ENCODE measurements at places on chromosomes 1 and 21.

DNA sequence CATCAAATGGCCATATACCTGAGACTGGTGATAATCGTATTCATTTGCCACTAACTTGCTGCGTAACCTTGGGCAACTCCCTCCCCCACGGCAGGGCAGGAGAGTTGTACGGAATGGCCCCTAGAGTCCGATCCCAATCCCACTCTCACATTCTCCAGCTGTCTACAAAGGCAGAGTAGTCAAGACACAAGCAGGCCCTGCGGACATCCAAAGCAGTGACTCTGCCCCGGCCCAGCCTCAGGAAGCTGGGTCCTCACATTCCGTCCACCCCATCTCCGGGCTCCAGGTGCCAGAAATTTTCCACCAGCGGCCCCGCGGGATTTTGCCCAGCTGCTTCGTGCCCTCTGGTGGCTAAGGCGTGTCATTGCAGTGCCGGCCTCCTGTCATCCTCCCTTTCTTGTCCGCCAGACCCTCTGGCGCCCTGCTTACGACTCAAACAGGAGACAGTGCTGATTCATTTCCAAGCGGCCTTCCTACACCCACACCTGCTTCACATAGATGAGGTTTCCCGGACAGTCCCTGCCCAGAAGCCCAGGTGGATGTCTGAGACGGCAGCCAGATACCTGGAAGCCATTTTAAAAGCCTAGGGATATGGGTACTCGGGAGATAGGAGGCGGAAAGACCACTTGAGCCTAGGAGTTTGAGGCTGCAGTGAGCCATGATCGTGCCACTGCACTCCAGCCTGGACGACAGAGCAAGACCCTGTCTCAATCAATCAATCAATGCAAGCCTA, 2.9 kb upstream of the S100A2 start:
- DNase-seq = peak; percentile 94

GRCh38 chr1:108668777-108669176, 7.9 kb upstream of the HENMT1 start:
- no peak for DNase-seq

DNA sequence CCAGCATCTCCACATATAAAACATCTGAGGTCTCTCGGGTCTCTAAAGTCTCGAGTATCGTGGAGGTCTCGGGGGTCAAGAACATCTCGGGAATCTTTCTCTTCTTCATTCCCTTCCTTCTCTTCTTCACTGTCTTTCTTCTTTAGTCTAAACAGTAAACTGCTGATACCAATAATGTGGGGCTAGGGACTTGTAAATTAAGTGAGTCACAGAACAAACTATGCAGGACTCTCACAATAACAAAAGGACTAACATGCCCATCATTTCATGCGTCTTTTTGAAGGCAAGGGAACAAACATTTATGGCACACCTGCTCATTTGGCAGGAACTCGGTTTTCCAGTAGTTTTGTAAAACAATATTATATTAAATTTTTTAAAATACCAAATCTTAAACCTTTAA, 32.4 kb downstream of the PRPF38A start:
- DNase-seq = no peak

GRCh38 chr21:38980416-38981313, 174.9 kb downstream of the ETS2 start:
- DNase-seq = no peak

- DNase-seq = peak; percentile 40
Observed at GRCh38 chr1:43554444-43554992, 23.8 kb downstream of the PTPRF start.

DNA sequence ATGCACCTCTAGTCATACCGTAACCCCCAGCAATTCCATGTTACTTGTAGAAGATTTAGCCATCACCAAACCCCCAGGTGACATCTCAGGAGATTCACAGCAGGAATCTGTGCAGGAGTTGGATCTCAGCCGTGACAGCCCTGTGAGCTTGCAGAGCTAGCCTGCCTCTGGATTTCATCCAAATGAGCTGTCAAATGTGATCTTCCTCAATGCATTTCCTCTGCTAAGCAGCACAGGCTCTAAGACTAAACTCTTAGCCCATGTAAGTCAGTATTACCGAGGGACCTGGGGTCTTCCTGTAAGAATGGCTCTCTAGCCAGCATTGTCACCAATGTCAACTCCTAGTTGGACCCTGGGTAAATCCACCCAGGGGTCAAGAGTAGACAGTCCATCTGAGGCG, 41.7 kb downstream of the UMODL1 start:
- no peak for DNase-seq

- no peak for DNase-seq
Observed at GRCh38 chr1:33122483-33123178, 41.7 kb downstream of the AZIN2 start.

DNA sequence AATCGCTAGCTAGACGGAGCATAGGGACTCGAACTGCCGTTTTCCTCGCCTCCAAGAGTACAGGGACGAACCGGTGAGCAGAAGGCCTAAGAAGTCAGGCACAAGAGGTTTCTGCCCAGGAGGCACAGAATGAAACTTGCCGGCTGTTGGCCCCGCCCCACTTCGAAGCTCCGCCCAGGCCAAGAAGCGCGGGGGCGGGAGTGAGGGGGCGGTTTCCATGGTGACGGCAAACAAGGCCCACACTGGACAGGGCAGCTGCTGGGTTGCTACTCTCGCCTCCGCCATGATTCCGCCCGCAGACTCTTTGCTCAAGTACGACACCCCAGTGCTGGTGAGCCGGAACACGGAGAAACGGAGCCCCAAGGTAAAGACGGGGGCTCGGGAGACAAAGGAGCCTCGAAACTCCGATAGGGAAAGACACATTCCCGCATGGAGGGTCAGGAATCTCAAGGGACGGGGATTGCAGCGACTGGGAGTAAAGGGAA, at the start of gene DNALI1:
Gene DNALI1 (plus strand): TSS at position 229 of the 485 bp plus-strand sequence. CDS start 55 bp downstream, at position 284.
- DNase-seq = no peak

GRCh38 chr21:45032332-45032731, 42.0 kb upstream of the ADARB1 start:
- no peak for DNase-seq

DNA sequence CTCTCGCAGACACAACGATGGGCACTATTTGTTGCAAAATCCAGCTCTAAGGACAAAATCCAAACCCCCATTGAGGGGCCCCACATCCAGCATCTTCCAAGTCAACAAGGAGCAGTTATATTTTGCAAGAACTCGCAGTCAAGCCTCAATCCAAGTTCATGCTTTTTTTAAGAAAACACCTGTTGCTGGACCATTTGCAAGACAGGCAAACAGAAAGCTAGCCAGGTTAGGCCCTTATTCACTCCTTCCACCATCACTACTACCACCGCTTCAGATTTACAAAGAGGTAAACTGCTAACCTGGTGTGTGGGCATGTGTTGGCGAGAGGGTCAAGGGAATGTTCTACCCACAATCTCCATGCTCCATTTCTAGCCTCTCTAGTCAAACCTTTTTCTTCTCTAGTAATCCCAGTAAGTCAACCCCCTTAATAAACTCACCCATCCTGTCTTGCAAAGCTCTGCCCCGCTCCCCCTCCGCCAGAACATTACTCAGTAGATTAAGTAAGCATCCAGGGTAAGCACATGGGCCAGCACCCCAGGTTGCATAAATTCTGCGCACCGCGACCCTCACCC, 703 bp downstream of the ERI3 start:
- no peak for DNase-seq

GRCh38 chr1:166330096-166330495, 163.3 kb upstream of the FAM78B start:
- no peak for DNase-seq

DNA sequence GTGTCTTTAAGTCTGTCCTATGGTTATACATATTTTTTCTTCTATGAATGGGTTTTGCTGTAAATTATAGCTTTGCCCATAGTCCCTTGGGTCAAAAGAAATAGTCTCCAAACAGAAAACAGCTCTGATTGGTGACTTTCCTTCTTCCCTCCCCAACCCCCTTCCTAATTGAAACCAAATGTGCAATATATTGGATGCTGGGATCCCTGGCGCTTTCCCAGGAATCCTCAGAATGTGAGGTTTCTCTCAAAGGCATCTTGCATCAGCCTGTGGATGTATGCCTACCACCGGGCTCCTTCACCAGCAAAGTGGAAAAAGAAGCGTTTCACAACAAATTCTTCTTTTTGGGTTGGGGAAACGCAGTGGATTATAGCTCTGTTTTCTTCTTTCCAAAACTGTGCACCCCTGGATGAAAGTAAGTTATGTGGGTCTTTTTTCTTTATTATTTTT, at the start of gene DDR2:
Gene DDR2 (plus strand): TSS at position 248 of the 450 bp plus-strand sequence. CDS start 86,600 bp downstream, outside the sequence.
- DNase-seq = no peak

- DNase-seq = no peak
Observed at GRCh38 chr1:76826072-76826845, 41.0 kb upstream of the ST6GALNAC5 start.

DNA sequence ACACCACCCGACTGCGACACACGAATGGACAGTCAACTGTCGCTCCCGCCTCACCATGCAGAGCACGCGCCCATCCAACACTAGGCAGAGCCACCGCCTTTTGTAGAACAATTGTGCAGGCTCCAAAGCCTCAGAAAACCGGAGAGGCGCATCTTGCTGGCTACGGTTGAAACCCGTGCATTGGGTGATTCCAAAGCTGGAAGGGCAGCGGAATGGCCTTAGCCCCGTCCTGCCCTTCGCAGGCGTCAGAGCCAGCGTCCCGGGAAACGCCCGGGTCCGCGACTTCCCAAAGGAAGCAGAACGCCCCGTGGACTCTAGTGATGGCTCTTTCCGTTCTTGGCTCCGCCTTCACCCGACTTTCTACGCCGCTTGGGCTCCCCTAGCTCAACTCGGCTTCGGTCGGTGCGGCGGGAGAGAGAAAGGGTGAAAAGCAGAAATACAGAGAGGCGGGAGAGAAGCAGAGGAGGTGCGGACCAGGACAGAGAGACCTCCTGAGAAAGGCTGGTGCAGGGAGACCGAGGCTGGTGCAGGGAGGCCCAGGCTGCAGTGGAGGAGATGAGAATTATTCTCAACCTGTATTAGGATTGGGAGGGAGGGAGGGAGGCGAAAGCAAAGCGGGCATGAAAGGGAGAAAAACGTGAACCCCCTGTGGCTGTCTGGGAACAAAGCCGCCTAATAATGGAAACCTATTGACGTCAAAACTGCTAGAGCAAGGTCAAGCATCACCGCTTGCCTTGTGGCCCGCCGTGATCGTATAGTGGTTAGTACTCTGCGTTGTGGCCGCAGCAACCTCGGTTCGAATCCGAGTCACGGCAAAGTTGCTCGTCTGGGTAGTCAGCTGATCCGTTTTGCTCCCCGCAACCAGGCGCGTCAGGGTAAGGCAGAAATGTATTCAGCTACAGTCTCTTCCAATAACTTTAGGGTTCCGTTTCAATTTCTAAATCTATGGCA, 99.5 kb downstream of the PRKAB2 start:
- DNase-seq = no peak

GRCh38 chr1:196546272-196547111, 61.7 kb downstream of the KCNT2 start:
- no peak for DNase-seq

GRCh38 chr1:232566093-232566492, 63.8 kb downstream of the SIPA1L2 start:
- no peak for DNase-seq

DNA sequence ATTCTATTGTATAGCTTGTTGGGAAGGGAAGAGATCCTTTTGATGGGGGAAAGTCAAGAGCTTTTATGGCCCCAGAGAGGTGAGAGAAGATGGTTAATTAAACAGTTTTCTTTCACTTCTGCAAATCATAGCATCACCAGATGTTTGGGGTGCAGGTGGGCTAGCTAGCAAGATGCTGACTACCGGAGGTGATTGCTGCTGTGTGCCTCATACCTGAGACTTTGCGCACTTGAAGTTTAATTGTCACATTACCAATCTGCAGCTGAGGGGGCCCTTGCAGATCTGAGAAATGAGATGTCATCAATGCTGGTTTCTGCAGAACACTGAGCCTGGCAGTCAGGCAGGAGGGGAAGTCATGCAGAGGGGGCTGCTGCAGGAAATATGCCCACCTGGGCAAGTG, 73.9 kb downstream of the SNRPE start:
- DNase-seq = no peak

DNA sequence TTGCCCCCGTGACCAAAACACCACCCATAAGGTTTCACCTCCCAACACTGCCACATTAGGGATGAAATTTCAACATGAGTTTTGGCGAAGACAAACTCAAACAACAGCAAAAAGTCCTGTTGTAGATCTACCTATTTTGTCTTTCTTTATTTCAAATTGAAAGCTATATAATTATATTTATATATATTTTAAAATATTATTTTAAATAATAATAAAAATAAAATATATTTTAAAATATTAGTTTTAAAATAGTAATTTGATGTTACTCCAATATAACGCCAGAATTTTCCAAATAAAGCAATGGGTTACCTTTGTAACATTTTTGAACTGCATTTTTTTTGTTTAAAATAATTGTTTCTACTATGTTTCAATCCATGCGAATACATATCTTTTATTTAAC, 263.5 kb upstream of the USP25 start:
- DNase-seq = no peak

- peak; percentile 7 for DNase-seq
Observed at GRCh38 chr1:68624233-68624632, 127.4 kb upstream of the DEPDC1 start.

DNA sequence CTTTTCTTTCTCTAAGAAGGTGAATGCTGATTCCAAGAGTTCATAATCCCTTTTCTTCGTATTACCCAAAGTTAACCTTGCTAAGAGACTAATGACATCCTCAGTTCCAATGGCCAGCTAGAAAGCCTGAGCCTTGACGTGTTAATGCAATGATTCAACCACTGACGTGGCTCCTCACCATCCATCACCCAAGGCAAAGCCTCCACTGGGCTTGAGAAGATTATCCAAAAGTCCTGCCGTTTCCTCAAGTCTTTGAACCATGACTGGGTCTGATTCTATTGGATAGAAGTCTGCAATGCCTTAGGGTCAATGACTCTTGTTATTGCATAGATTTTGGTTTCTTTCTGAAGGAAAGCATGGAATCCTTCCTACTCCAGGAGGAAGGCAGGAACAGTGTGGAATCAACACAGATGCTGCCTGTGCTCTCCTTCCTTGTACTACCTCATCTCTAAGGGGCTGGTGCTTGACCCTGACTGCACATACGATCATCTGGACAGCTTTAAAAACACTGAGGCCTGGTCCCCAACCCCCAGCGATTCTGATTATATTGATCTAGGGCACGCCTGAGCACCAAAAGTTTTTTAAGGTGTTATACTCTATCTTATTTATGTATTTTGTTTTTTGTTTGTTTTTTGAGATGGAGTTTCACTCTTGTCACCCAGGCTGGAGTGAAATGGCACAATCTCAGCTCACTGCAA, 69.3 kb upstream of the ANGPTL1 start:
- no peak for DNase-seq

- DNase-seq = no peak
Observed at GRCh38 chr1:37174341-37174740, 140.0 kb upstream of the GRIK3 start.

GRCh38 chr1:109716570-109717090, 4.6 kb downstream of the GSTM5 start:
- DNase-seq = no peak

GRCh38 chr1:115430441-115431158, 92.6 kb upstream of the NGF start:
- peak; percentile 94 for DNase-seq

- no peak for DNase-seq
Observed at GRCh38 chr1:81259625-81260411, 540.9 kb upstream of the ADGRL2 start.

GRCh38 chr1:210124736-210125135, 107.9 kb upstream of the SERTAD4 start:
- DNase-seq = no peak

- DNase-seq = no peak
Observed at GRCh38 chr1:220067269-220068204, 21.2 kb upstream of the EPRS1 start.
